Brain (organoid and tissue), 16 donors: ENCODE measurements at places on chromosomes 6 and 20.

GRCh38 chr20:31663838-31664695 lies 26.4 kb downstream of the COX4I2 start:
- DNase-seq: no peak

DNA sequence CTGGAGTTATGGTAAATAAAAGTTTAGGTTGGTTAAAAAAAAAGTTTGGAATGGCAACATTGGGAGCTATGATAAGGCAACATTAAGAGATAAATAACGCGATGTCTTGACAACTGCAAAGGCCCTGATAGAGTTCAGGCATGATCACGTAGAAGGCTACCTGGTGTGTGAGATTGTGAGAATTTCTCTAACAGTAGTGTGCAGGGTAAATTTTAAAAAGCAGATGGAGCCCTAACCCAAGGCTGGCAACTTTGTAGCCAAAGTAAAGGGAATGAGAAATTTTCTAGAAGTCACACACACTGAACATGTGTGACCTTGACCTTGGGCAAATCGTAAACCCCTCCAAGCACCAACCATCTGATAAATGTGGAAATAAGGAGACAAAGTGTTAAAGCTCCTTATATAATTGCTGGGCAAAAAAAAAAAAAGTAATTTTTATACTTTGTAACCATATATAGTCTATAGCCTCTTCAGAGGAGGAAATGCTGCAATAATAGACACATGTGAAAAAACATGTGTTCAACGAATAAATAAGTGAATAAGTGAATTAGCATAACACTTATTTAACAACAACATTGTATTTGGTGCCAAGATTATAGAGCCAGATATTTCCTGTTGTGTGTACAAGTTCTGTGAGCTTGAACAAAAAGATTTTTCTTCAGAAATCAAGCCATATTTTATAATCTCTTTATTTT lies 18.2 kb downstream of the KCNQ5 start:
- no peak for DNase-seq

DNA sequence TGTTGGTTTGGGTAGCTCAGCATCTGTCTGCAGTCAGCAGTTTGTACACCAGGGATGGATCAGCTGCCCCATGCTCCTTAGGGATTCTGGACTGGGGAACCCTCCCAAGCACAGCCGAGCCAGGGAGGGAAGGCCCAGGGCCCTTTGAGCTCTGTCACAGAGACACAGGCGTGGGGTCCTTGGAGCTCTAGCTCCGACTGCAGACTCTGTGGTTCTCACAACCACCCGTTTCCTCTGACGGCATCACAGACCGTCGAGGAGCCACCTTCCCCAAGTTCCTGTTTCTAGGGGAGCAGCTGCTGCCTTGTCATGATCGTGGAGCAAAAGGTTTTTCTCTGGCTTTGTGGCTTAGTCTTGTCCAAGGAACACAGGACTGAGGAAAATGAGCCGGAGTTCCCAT lies at the start of gene SLA2:
Gene SLA2 (minus strand): TSS at position 199 of the 400 bp plus-strand sequence. CDS start 4,861 bp downstream, outside the sequence.
- no peak for DNase-seq

DNA sequence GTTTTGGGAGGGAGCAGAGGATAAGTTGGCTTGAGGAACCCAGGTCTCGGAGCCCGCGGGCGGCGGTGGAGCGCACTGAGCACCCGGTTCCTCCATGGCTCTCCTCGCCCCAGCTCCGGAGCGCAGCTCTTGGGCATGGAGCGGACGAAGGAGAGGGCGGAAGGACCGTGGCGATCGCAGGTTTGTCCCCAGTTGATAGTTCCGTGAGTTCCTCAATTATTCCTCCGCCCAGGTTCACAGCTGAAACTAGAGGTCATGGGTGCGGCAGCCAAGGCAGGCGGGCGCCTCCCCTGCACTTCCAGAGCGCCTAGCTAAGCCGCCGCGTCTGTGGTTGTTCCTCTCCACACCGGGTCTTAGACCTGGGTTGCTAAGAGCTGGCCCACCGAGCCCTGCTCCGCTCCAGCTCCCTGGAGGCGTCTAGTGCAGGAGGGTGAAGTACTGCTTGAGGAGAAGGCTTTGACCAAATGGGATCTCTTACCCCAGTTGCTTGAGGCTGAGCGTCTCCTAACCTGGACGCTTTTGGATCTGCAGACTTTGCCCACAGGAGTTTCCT lies at the start of gene HTR1B:
Gene HTR1B (minus strand): TSS at position 184 of the 553 bp plus-strand sequence. CDS start 88 bp downstream, at position 96.
- DNase-seq: peak; percentile 45

- peak; percentile 81 for DNase-seq
Observed at GRCh38 chr6:114747995-114748625, 405.3 kb upstream of the HS3ST5 start.

- DNase-seq: peak; percentile 73
Observed at GRCh38 chr6:46734867-46735719, at the start of gene PLA2G7. Gene PLA2G7, minus strand, starts transcription at chr6:46735375. Its CDS starts 12,484 bp downstream, at chr6:46722891.

DNA sequence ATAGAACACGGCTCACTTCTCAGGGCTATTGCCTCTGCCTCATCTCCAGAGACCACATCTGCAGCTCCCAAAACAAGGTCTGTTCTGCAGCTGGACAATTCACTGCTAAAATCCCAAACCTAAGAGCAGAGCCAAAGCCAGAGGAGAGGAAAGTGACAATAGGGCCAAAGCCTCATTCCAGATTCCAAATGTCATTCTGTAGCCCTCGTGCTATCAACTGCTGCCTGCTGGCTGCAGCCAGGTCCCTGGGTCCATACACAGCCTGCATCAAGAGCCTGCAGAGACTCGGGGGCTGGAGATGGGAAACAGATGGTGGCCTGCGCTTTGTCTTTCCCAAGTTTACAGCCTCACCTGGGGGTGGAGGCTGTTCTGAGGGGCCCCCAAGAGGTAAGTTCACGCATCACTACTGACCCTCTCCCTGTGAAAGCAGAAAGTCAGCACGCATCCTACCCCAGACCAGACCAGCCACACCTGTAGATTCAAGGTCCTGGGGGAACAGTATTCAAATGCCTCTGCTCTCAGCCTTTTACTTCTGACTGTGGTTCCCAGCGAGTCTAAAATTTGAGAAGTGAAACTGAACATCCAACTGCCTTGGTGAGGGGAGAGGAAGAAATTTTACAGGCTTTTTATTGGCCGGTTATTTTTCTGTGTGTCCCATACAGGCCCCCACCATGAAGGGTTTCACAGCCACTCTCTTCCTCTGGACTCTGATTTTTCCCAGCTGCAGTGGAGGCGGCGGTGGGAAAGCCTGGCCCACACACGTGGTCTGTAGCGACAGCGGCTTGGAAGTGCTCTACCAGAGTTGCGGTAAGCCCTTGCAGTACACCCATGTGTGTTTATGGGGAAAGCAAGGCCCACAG lies at the start of gene LY86:
Gene LY86 (plus strand): TSS at position 657 of the 860 bp plus-strand sequence. CDS start 15 bp downstream, at position 672.
- DNase-seq: no peak

- peak; percentile 54 for DNase-seq
Observed at GRCh38 chr6:22401932-22402331, 105.1 kb upstream of the PRL start.

- peak; percentile 78 for DNase-seq
Observed at GRCh38 chr6:151025076-151025475, 159.6 kb downstream of the MTHFD1L start.

- DNase-seq: peak; percentile 29
Observed at GRCh38 chr6:33592595-33593413, 12.7 kb upstream of the BAK1 start.

- no peak for DNase-seq
Observed at GRCh38 chr6:19838442-19839236, 1.5 kb downstream of the ID4 start.

DNA sequence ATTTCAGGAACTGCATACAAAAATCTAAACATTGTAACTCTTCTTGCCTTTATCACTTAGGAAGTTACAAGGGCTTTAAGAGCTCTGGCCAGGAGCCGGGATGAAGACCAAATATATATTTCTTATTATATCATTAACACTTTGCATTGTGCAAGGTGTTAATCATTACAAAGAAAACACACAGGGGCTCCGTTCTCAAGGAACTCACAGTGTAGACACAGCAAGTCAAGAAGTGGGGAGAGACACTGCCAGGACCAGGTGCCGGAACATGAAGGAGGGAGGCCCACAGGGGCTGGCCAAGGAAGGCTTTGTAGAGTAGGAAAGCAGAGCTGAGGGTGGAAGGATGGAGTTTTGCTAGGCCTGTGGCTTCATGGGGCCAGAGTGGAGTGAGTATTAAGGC lies 17.4 kb downstream of the ITPR3 start:
- DNase-seq: no peak

DNA sequence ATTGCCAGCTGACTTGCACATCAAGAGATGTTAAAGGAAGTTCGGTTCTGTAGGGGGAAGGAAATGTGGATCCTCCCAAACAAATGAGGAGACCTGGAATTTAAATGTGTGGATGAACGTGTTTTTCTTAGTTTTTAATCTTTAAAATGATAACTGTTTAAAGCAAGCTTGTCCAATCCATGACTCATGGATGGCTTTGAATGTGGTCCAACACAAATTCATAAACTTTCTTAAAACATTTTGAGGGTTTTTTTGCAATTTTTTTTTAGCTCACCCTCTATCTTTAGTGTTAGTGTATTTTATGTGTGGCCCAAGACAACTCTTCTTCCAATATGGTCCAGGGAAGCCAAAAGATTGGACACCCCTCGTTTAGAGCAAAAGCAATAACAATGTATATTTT lies 12.6 kb downstream of the TUBB2B start:
- no peak for DNase-seq

DNA sequence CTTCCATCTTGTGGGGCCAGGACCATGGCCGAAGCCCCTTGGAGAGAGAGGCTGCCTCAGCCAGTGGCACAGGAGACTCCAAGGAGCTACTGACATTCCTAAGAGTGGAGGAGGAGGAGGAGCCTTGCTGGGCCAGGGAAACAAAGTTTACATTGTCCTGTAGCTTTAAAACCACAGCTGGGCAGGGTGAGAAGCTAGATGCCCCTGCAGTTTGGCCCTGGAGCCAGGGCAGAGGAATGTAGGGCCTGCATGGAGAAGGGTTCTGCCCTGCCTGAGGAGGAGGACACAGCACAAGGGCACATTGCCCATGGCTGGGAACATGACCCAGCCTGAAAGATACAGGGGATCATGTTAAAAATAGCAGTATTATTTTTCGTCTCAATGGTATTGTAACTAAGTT lies 37.4 kb downstream of the PLCG1 start:
- DNase-seq: no peak

DNA sequence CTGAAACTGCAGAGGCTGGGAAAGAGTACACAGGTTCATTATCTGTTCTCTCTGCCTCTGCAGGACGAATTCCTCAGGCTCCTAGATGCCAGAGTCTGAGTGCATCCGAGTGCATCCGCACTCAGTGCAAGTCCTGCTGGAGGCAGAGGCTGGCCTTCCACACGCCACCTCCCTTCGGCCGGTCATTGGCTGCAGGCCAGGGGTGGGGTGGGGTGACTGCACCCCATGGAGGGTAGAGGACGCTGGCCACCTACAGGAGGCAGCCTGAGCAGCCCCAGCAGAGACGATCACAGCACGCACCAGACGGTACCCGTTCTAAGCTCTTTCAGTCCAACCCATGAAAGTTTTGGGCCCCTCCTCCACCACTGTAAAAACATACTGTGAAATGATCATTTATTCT lies 11.7 kb downstream of the SFT2D1 start:
- DNase-seq: no peak

- DNase-seq: no peak
Observed at GRCh38 chr6:127120023-127120786, 1.7 kb downstream of the RSPO3 start.

DNA sequence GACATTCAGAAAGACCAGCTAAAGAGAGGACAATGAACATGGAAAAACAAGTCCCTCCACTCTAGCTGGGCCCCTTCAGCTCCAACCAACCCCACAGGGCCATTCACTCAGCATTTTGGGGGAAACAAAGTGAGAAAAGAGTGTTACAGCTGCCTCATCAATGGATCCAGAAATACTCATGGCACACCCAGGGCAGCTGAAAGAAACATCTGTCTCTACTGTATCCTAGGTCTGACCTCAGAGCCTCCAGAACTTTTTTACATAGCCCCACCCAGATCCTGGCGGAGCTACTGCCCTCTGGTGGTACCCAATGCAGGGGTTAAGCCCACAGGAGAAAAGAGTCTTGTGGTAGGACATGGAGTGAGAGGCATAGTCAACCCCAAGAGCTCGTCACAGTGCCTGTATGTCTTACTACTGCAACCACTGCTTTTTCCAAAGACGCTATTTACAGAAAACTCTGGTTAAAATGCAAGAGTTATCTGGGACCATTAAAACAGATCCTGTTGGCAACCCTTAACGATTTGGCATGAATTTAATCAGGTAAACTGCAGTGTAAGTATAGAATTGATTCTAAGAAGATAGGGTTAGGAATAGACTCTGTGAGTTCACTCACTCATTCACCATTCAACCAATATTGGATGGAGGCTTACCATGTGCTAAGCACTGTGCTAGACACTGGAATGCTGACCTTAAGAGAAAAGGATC lies 37.4 kb upstream of the FAM83C start:
- no peak for DNase-seq

- DNase-seq: peak; percentile 3
Observed at GRCh38 chr6:44771647-44772415, 384.3 kb downstream of the CDC5L start.

DNA sequence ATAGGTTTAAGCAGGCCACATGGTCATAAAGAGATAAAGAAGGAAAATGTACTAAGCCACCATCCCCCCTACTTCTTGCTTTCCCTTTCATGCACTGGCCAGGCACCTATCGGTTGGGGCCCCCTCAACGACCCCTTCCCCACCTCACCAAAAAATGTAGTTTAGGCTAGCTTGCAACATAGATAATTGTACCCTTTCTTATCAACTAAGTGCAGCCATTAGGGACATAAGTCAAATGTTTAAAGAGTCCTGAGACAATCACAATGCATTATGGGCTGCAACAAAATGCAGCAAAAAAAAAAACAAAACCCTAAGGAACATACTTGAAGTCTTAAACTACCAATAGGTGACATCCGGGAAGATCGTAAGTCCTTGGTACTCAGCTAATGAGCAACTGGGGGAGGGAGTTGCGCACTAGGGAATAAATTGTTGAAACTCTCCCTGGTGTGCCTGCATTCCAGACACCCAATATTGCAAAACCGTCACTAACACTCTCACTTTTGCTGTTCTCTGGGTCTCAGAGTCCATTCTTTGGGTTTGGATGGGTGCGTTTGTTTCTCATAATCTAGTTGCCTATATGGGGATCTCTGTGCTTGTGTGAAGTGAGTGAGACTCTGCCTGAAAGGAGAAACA lies 12.4 kb upstream of the HLA-G start:
- DNase-seq: no peak

GRCh38 chr20:40703975-40704530 lies 15.0 kb upstream of the MAFB start:
- DNase-seq: no peak

GRCh38 chr6:132768051-132768517 lies 10.4 kb upstream of the VNN2 start:
- DNase-seq: no peak

DNA sequence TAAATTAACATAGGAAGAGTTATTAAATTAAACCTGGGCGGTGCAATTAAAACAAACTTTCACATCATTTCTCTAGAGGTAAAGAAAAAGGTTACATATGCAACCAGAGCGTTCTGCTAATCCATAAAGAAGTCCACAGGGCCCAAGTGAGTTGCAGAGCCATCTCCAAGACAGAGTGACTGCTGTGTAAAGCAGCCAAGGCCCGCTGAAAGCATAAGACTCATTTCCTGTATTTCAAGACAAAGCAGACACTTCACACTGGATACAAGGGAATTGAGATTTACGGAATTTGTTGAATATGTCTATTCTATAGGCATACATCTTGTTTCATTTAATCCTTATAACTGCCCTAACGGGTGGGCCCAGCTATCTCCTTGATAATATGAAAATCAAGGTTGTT lies 422.8 kb downstream of the CBLN4 start:
- no peak for DNase-seq

GRCh38 chr6:38248500-38249234 lies 391.1 kb downstream of the BTBD9 start:
- DNase-seq: no peak

- DNase-seq: peak; percentile 54
Observed at GRCh38 chr6:155197932-155198331, 65.9 kb upstream of the CLDN20 start.

- no peak for DNase-seq
Observed at GRCh38 chr6:36075656-36076055, 48.0 kb downstream of the MAPK14 start.
